NCI-H345 (cell line): ENCODE measurements at places on chromosomes 2 and 18.

DNA sequence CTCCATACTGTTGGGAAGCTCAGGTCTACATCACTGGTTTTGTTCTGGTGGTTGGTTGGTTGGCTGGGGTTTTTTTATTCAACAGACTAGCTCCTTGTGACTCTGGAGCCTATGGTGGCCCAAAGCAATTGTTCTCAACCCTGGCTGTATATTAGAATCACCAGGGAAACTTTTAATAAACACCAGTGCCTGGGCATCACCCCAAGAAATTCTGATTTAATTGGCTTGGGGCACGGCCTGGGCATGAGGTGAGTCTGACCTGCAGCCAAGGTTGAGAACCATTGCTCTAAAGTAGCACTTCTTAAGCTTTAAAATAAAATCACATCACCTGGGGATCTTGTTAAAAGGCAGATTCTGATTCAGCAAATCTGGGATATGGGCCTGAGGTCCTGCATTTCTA is 184.1 kb downstream of the C1D start:
- DNase-seq: no peak

DNA sequence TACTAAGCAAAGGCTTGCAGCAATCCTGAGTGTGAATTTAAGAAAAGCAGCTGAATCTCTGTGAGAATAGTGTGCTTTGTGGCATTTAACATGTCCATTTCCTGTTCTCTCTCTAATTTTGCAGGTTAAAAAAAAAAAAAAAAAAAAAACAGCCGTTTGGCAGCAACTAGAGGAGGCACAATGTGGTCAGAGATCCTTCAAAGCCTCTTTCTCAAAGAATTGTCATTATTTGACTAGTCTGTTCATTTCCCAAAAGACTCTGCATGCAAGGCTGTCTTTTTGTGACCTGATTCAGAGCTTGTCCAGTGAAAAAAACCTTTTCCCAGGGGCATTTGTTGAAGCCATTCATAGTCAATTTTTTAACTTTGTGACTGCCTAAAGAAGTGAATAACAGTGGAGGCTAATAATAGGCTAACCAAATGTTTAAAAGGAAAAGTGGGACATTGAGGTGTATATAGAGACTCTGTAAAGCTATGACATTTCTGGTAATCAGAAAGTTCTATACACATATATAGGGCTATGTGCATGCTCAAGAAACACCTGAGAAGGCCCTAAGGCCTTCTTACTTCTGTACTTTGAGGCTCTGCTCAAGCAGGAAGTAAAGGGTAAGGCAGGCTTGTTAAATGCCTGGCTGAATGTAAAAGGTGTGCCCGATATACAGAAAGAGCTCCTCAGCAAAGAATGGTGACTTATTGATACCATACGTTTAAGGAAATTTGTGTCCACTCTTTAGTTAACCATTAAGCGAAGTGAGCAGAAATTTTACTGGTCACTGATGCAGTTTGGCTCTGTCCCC is 289.6 kb upstream of the RAB6C start:
- no peak for DNase-seq

GRCh38 chr2:147689220-147689909 is 155.5 kb upstream of the ACVR2A start:
- DNase-seq: no peak

GRCh38 chr2:118371515-118371914 is 283.2 kb downstream of the INSIG2 start:
- DNase-seq: no peak

- peak; percentile 92 for DNase-seq
These were observed 21.0 kb downstream of the INPP4A start for GRCh38 chr2:98465456-98466226.

- peak; percentile 11 for DNase-seq
These were observed 97.1 kb downstream of the ITGA4 start for GRCh38 chr2:181554061-181554830.

GRCh38 chr2:46162329-46163097 is 134.7 kb upstream of the EPAS1 start:
- no peak for DNase-seq

- no peak for DNase-seq
These were observed 252.8 kb upstream of the APCDD1 start for GRCh38 chr18:10201659-10202058.

GRCh38 chr2:184945824-184946223 is 347.5 kb downstream of the ZNF804A start:
- DNase-seq: no peak

DNA sequence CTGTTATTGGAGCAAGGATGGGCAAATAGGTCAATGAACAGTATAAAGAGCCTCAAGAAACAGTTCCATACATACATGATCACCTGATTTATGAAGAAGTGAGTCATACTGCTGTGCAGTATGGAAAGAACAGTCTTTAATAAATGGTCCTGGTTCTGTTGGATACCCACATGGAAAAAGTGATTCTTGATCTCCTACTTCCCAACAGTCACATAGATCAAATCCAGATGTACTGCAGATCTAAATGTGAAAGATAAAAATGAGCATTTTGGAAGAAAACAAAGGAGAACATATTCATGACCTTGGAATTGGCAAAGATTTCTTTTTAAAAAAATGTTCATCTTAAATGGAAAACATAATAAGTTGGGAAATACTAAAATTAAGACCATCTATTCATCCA is 75.8 kb downstream of the CCDC148 start:
- DNase-seq: no peak

GRCh38 chr2:10626837-10627236 is 62.9 kb downstream of the NOL10 start:
- DNase-seq: no peak

GRCh38 chr2:24239553-24239952 is 64.7 kb downstream of the FAM228A start:
- no peak for DNase-seq

GRCh38 chr2:143582046-143582747 is 453.0 kb downstream of the ARHGAP15 start:
- DNase-seq: no peak

DNA sequence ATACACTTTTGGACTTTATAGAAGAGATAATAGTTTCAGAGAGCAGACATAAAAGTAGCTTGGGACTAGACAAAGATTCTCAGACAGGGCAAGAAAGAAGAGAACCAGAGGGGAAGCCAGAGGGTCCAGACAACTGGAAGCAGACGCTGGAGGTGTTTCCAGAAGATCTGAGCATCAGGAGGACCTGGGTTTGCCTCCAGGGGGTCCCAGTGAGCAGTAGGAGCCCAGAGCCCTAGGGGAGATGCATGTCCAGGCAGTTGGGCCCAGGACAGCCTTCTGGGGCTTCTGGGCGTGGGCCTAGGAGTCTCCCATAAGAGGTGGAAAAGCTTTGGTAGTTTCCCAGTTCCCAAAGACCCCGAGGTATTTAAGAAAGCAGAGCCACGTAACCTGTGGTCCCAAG is 251.2 kb upstream of the ID2 start:
- DNase-seq: no peak

DNA sequence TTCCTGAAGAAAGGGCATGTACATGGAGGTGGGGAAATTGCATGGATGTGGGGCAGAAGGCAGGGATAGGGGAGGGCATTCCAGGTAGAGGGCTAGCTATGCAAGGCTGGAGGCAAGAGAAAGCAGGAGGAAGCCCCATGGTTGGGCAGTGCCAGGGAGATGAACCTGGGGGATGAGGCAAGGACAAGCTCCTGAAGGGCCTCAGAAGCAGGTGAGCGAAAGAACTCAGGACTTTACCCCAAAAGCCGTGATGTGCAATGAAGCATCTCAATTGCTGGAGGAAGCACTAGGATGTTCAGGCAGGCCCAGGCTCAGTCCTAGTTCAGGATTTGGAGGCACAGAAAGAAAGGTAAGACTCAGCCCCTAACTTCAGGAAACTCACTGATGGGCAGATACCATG is 117.0 kb upstream of the EPAS1 start:
- DNase-seq: no peak

- DNase-seq: peak; percentile 100
These were observed at the start of gene WDCP for GRCh38 chr2:24046930-24047702. Gene WDCP, minus strand, starts transcription at chr2:24047391. Its CDS starts 7,897 bp downstream, at chr2:24039494.

- no peak for DNase-seq
These were observed 129.7 kb downstream of the CCDC85A start for GRCh38 chr2:56313500-56313921.

- peak; percentile 85 for DNase-seq
These were observed 155.3 kb upstream of the MYO3B start for GRCh38 chr2:170022692-170023091.

DNA sequence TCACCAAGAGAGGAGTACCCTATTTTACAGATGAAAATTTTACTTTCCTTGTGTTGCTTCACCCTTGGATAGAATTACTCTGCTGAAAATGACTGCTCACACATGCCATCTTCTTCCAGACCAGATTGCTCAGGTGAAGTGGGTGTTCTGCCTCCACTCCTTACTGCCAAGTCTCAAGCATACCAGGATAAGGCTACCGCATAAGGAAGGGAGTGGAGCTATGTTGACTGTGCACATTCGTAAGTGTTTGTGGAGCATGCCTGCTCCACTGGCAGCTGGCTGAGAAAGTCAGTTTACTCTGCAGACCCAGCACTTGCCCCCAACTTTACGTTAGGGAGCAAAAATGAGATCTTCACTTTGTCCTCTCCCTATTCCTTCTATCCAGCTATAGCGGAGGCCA is 405.0 kb upstream of the DDX18 start:
- no peak for DNase-seq

DNA sequence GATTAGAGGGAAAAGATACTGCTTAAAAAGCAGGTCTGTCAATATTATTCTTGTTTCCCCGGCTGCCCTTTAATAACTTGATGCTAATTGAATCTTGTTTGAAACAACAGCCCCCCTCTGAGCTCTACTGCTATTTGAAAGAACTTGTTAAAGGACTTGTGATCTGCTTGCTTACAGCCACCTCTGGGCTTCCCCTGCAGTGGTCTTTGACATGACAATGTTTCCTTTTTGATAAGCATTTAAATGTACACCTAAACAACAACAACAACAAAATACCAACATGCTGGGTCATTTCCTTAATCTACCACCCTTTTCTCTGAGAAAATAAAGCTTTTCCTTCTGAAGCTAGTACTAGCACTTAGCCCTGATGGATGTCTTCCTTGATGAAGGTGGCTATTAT is 3.9 kb downstream of the HOXD1 start:
- no peak for DNase-seq

- DNase-seq: no peak
These were observed 1267.8 kb downstream of the SUCLG1 start for GRCh38 chr2:83191316-83191715.

GRCh38 chr2:222854773-222855700 is 5.8 kb upstream of the ACSL3 start:
- no peak for DNase-seq

DNA sequence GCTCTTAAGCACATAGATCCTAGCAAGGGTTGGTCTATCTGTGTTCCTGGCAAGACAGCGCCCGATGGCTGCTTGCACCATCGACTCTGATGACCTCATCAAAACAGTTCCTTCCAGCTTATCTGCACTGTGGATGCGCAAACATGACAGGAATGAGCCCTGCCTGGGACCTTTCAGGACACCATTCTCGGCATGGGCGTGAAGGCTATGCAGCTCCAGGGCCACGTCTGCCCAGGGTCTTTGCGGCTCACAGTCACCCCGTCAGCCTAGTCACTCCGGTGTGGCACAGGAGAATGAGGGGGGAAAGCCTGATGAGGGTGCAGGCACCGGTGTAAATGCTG is 147.8 kb upstream of the TWIST2 start:
- DNase-seq: no peak

DNA sequence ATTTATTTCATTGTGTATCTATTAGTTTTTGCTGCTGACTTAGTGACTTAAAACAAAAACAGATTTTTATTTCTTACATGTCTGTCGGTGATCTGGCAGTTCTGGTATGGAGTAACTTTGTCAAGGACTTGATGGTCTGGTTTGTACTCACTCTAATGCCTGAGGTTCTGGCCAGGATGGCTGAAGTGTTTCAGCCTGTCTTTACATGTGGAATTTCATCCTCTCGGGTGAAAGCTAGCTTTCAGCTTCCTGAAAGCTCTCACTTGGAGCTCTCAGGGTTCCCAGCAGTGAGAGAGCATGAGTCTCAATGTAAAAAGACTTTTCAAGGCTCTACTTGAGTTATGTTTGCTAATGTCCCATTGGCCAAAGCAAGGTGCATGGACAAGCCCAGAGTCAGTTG is 216.4 kb downstream of the NR4A2 start:
- DNase-seq: no peak

DNA sequence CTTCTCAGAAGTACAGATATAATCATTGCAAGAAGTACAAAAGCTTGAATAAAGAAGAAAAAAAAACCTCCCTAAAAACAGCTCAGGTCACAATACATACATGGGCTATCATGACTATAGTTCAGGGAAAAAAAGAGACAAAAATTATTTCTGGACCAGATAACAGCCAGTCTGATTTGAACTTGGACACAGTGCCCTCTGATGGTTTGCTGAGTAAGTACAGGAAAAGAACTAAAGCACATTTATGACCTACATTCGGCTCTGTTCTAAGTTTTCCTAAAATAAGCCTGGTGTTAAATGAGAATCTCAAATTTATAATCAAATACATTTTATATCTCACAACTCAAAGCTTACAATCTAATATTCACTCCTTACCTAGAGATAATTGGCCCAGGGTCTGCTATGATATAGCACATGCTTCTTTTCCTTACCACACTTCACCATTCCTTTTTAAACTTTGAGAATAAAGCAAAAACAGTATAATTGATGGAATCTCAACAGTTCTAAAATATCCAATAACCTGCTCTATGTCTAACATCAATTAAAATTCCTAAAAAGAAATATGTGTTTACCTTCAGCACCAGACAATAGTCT is 81.1 kb downstream of the RAPH1 start:
- DNase-seq: peak; percentile 37

DNA sequence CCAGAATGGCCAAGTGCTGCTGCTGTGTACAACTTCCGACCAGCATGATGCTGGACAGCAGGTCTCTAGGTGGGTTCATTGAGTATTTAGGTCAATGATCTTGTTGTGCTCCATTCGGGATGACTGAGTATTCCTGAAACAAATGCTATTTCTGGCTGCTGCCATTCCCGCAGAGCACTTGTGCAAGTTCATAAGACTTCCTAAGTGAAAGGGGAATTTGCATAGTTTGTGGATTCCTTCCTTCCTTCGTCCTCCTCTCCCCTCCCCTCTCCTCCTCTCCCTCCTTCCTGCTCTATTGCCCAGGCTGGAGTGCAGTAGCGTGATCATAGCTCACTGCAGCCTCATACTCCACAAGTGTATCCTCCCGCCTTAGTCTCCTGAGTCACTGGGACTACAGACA is 40.4 kb downstream of the LDLRAD4 start:
- no peak for DNase-seq
